Thoracic aorta (tissue), 2 donors: ENCODE measurements at places on chromosomes 4 and X. TPM values are rescaled to one million over a fixed set of nuclear protein-coding genes. Genes with fewer than 3 reads are reported as not detected.

The PFKFB1 gene
- total RNA-seq: not detected

- H3K36me3 ChIP-seq: no peaks in the 10 kb centered on the region
- no peak overlapping the region for H3K27ac ChIP-seq
- H3K4me3 ChIP-seq: peak overlapping the region; percentile 29
- no peaks in the 10 kb centered on the region for H3K4me1 ChIP-seq
- no peaks in the 10 kb centered on the region for H3K27me3 ChIP-seq
- DNase-seq: no peak
These were observed 37.3 kb upstream of the IGFBP7 start for GRCh38 chr4:57147335-57148060.

GRCh38 chr4:99591757-99592156, 17.1 kb downstream of the MTTP start:
- H3K36me3 ChIP-seq: no peaks in the 10 kb centered on the region
- peaks cover 13% of the 10 kb centered on the region for H3K4me1 ChIP-seq
- no peak overlapping the region for H3K27ac ChIP-seq
- no peak overlapping the region for H3K4me3 ChIP-seq
- no peaks in the 10 kb centered on the region for H3K27me3 ChIP-seq

GRCh38 chrX:20571611-20572010, 304.9 kb upstream of the RPS6KA3 start:
- H3K4me3 ChIP-seq: no peak overlapping the region
- no peak overlapping the region for H3K27ac ChIP-seq
- H3K36me3 ChIP-seq: no peaks in the 10 kb centered on the region
- no peak for DNase-seq
- H3K4me1 ChIP-seq: no peaks in the 10 kb centered on the region

GRCh38 chr4:147839200-147839599, 107.3 kb downstream of the ARHGAP10 start:
- H3K4me1 ChIP-seq: peaks cover 88% of the 10 kb centered on the region
- H3K4me3 ChIP-seq: no peak overlapping the region
- no peak for DNase-seq
- H3K27ac ChIP-seq: no peak overlapping the region
